ENCODE measurements at places on chromosomes 4 and X. TPM values are rescaled to one million over a fixed set of nuclear protein-coding genes. Genes with fewer than 3 reads are reported as not detected.
A peak's percentile ranks its signal among the peaks of the same experiment; 100 is the strongest.

DNA sequence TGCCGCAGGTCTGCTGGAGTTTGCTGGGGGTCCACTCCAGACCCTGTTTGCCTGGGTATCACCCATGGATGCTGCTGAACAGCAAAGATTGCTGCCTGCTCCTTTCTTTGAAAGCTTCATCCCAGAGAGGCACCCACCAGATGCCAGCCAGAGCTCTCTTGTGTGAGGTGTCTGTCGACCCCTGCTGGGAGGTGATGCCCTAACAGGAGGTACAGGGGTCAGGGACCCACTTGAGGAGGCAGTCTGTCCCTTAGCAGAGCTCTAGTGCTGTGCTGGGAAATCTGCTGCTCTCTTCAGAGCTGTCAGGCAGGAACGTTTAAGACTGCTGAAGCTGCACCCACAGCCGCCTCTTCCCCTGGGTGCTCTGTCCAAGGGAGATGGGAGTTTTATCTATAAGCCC, 162.7 kb downstream of the NAF1 start:
- DNase-seq: no peak

- no peak for DNase-seq
Observed at GRCh38 chr4:173264684-173265185, 69.4 kb downstream of the HMGB2 start.

GRCh38 chrX:13087322-13088155, 43.1 kb upstream of the FAM9C start:
- DNase-seq: no peak

- DNase-seq: no peak
Observed at GRCh38 chrX:861340-861890, 230.8 kb downstream of the SHOX start.

DNA sequence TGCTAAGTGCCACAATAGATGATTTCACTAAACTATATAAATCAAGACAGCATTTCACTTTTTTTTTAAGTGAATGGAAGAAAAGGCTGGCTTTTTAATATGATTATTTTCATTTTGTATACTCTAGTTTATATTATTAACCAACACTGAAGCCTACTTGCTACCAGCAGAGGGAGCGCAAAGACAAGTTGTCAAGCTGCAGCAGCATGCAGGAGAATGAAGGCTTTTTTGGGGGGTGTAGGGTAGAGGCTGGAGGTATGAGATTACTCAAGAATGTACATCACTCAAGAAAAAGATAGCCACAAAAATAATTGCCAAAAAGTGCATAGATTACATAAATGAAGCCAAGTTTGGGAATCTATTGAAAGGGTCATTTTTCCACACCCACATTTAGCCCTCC, 519.5 kb downstream of the FGF13 start:
- DNase-seq: no peak

GRCh38 chrX:100409610-100410590, at the start of gene PCDH19:
Gene PCDH19, minus strand, starts transcription at chrX:100410273. Its CDS starts 1,676 bp downstream, at chrX:100408597.
- DNase-seq: no peak

GRCh38 chrX:4830880-4831557, 1117.6 kb upstream of the PRKX start:
- no peak for DNase-seq

DNA sequence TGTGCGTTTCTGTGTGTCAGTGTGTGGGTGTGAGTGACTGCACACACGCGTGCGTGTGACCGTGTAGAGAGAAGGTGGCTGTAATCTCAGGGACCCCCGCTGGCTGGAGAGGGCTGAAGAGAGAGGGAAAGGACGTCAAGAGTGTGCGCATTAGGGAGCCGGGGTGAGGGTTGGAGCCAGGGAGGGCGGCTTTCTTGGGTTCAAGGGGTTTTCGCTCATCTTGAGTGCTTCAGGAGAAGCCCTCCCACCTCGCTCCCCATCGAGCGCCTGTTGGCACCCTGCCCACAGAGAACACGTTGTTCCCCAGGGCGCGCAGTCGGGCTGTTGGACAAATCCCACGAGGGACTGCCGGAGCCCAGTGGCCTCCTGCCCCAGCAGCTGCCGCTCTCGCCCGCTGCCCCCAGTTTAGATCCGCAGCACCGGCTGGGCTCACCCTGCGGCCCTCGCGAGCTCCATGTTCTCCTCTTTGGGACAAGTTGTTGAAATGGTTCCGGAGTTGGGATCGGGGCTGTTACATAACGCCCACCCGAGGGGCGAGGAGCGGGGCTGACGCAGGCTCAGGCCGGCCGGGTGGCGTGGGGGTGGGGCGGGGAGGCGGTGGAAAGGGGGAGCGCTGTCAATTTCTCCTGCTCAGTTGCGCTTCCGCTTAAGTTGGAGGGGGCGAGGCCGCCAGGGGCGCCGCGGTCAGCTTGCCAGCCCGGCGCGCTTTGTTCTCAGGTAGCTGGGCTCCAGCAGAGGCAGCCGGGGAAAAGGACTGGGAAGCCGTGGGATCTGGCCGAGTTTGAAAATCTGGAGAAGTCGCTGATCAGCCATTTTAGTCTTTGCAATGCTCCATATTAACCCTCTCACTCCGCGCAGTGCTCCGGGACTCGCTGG, 1.6 kb downstream of the GRIA2 start:
- DNase-seq: no peak

DNA sequence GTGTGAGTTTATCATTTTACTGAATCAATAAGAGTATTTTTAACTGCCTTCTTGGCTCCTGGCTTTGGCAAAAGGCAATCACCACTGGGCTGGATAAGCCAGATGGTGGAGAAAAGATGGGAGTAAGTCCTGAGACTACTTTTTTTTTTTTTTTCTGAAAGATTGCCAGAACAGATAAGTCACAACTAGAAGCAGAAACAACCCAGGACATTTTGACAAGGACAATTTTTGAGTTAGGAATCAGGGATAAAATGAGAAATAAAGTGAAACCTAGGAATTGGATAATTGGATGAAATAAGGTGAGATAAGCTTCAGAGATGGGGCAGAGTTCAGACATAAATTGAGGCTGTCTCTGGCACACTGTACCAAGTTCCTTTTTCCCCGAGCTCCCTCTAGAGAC, 471.0 kb downstream of the KLHL13 start:
- DNase-seq: no peak

DNA sequence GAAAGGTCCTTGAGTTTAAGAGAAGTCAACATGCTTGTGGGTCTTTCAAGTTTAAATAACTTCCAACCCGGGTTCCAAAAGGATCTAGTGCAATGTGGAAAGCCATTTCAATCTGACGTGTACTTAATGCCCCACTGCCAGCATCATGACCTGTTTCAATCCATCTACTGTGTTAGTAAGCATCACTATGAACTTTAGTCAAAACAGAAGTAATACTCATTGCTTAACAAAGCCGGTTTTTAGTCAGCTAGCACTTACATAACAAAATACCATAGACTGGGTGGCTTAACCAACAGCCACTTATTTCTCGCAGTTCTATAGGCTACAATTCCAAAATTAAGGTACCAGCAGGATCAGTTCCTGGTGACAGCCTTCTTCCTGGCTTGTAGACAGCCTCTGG, 677.5 kb downstream of the DMD start:
- DNase-seq: no peak

- no peak for DNase-seq
Observed at GRCh38 chr4:3729188-3729881, 36.9 kb upstream of the ADRA2C start.

DNA sequence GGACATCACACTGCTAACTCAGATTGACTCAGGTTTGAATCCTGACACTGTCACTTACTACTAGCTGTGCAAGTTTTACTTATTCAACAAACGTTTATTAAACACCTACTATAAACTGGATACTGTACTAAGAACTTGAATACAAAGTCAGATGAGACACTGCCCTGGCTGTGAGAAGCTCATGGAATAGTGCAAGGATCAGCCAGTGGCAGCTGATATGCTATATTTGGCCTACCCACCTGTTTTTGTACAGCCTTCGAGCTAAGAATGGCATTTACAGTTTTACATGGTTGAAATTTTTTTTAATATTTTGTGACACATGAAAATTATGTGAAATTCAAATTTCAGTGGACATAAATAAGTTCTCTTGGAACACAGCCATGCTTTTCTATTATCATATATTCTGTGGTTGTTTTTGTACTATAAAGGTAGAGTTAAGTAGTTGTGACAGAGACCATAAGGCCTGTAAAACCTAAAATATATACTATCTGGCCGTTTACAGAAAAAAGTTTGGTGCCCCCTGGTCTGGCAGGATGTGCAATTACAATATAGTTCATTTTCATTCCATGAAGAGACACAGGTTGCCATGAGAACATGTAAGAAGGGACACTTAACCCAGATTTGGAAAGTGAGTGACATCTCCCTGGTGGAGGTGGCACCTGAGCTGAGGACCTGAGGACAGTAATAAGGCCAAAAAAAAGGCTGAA, 3.4 kb upstream of the SEC24D start:
- DNase-seq: no peak

- DNase-seq: no peak
Observed at GRCh38 chr4:4524364-4524763, 17.5 kb downstream of the STX18 start.

- DNase-seq: no peak
Observed at GRCh38 chr4:112518675-112519074, 2.7 kb upstream of the NEUROG2 start.

DNA sequence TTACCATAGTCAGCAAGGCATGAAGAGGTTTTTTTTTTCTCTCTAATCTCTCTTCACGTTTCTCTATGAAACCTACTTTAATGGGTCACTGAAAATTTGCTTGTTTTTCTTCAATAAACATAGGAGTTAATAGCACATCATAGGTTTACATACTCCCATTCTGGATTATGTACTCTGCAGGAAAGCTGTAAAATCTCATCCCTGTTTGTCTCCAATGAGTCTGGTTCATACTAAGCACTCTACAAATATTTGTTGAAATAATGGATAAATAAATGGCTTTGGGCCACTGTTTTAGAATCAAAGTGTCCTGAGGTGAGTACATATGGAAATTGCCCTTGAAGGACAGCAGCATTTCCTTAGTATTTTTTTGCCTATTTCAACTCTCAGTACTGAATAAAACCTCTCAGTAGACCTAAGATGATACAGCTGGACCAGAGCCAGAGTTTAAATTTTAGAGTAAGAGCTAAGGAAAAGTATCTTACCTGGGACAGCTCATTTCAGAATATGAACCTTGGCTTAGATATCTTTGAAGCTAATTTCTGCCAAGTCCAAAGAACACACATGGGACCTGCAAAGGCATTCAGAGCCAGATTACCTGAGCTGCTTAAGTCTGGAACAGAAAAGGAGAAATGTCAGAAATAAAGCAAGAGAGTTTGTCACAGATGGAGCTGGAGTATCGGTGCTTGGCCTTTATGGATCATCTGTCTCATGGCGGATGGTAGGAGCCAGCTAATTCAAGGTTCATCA, 34.4 kb downstream of the PF4 start:
- DNase-seq: no peak

GRCh38 chrX:46547857-46548256, 2.6 kb upstream of the ZNF674 start:
- peak; percentile 28 for DNase-seq

DNA sequence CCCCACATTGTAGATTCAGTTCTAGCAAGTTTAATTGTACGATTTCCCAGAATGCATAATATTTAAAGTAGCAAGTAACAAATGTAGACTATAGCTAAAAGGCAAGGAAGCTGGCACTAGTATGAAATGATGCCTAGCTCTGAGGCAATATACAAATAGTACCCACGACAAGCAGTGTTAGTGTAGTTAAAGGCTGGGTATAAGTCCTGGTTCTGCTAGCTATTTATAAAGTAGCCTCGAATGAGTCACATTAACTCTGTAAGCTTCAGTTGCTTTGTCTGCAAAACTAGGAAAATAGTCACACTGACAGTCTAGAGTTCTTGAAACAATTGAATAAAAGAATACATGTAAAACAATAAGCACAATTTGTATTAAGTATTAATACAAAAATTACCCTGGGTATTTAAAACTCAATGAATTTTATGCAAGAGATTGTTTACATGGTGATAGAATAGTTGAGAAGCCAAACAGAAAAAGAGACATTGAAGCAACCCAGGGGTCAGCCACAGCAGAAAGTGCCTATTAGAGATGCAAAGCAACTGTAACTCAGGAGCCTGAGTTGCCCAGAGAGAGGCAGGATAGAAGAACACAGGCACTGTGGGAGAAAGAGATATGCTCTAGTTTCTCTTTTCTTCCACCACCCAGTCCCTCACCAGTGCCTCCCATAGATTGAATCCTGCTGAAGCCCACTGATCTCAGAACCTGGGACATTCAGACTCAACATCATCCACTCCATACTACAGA, 949.0 kb downstream of the C4orf33 start:
- no peak for DNase-seq

DNA sequence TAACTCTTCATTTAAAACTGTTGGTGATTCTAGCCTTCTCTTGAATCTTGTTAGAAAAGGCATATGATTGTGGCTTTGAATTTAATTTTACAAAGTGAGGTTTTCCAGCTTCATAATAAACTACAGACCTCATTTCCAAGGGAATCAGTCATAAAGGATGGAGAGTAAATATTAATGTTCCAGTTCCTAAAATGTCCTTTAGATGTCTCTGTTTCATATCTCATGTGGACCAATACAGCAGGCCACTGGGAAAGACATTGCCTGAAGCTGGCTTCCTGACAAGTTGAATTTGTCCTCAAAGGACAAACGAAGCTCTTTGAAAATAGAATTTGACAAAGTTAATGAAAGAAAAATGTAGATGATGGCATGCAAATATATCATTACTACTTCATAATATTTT, 125.4 kb downstream of the ZNF330 start:
- DNase-seq: peak; percentile 24

DNA sequence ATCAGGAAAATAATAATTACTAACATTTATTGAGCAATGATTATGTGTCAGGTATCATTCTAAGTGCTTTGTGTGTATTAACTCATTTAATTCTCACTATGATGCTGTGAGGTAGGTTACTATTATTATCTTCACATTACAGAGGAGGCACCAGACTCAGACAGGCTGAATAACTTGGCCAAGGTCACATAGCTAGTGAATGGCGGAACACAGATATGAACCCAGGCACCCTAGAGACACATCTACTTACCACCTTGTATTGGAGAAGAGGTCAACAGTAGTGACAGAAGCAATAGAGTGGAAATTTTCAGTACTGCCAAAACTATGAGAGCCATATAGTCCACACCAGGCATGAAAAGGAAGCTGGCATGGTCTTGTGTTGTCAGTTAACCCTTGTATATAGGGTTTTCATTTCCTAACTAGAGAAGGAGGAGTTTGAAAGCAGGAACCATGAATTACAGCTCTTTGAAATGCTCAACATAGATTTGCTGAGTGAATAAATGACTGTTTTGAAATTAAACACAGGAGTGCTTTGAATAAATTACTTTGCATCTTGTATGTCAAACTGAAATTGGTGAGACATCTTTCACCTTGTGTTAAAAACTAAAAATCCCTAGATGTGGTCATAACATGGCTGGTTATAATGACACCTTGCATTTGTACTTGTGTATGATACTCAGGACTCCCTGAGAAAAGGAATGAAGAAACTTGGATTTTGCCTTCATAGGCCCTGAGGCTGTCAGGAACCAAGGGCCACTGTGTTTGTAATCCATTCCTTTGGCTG, 71.8 kb downstream of the RTL9 start:
- DNase-seq: no peak

- no peak for DNase-seq
Observed at GRCh38 chr4:8153441-8153840, 5.2 kb downstream of the ABLIM2 start.

NPY2R gene
- not detected for total RNA-seq

DMP1 gene
- total RNA-seq: not detected

CXCL11 gene
- not detected for total RNA-seq

QRFPR gene
- not detected for total RNA-seq

C4orf46 gene
- 16.3 TPM for total RNA-seq

GSX2 gene
- total RNA-seq: not detected

DCX gene
- total RNA-seq: not detected

GPC3 gene
- 0.98 TPM for total RNA-seq

All from HCT116 (cell line).